ENCODE measurements at places on chromosomes 5 and 9.

GRCh38 chr9:106964329-106964728, 101.4 kb downstream of the ZNF462 start:
- H3K27me3 ChIP-seq, result no peaks in the 10 kb centered on the region
- H3K4me1 ChIP-seq, result no peaks in the 10 kb centered on the region
- no peak for DNase-seq
- no peaks in the 10 kb centered on the region for H3K36me3 ChIP-seq

GRCh38 chr9:37969130-37969529, 65.2 kb upstream of the SLC25A51 start:
- peak; percentile 66 for DNase-seq
- H3K4me1 ChIP-seq, result peaks cover 28% of the 10 kb centered on the region
- H3K27me3 ChIP-seq, result no peaks in the 10 kb centered on the region
- peak overlapping the region; percentile 60 for H3K27ac ChIP-seq

DNA sequence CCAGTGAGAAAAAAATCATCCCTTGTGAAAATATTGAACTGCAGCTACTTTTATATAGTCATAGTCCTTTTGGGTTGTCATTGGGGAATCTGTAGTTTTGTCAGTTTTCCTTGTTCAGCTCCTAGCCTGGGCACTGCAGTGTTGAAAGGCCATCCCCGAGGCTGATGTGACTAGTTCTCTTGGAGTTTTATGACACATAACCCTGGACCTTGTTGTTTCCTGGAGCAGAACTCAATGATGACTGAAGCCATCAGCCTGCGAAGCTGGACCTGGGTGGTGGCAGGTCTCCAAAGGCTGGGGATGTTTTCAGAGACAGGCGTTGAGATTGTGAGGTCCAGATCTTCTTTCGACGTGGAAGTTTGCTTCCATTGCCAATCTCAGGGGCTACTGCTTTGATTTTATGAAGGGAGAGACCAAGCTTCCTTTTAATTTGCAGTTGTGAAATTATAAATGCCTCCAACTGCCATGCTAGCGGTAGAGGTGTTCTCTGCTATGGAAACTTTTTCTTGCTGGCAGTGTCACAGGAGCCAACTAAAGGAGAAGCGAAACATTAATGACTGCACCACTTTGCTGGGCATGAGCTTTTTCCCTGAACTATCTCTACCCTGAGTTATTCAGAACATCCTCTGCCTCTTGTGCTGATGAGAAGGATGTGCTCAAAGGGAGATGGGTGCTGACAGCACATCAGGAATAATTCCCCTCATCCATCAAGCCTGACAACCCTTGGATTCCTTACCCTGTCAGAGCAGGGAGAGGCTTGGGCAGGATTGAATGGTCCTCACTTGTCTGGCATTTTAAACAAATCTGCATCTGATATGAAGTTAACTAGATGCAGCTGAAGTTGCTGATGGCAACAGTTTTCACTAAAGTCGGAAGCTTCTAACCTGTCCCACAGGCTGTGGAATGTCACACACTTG, 209.6 kb downstream of the MAST4 start:
- DNase-seq, result no peak
- no peaks in the 10 kb centered on the region for H3K27me3 ChIP-seq
- no peak overlapping the region for H3K27ac ChIP-seq
- no peak overlapping the region for H3K4me3 ChIP-seq
- H3K4me1 ChIP-seq, result no peaks in the 10 kb centered on the region
- no peaks in the 10 kb centered on the region for H3K36me3 ChIP-seq

GRCh38 chr5:141003791-141004611, 37.7 kb downstream of the PCDHAC2 start:
- no peak overlapping the region for H3K27ac ChIP-seq
- peaks cover 2% of the 10 kb centered on the region for H3K4me1 ChIP-seq
- H3K27me3 ChIP-seq, result no peaks in the 10 kb centered on the region
- no peak overlapping the region for H3K4me3 ChIP-seq

GRCh38 chr9:13755551-13755950, 476.1 kb upstream of the MPDZ start:
- H3K36me3 ChIP-seq, result no peaks in the 10 kb centered on the region
- H3K4me1 ChIP-seq, result peaks cover under 1% of the 10 kb centered on the region
- H3K4me3 ChIP-seq, result no peak overlapping the region
- no peak for DNase-seq
- no peak overlapping the region for H3K27ac ChIP-seq

- no peak overlapping the region for H3K27ac ChIP-seq
- DNase-seq, result no peak
- H3K4me1 ChIP-seq, result no peaks in the 10 kb centered on the region
- no peak overlapping the region for H3K4me3 ChIP-seq
- peaks cover 13% of the 10 kb centered on the region for H3K27me3 ChIP-seq
Measured at GRCh38 chr9:114499941-114500696, 5.2 kb downstream of the WHRN start.

DNA sequence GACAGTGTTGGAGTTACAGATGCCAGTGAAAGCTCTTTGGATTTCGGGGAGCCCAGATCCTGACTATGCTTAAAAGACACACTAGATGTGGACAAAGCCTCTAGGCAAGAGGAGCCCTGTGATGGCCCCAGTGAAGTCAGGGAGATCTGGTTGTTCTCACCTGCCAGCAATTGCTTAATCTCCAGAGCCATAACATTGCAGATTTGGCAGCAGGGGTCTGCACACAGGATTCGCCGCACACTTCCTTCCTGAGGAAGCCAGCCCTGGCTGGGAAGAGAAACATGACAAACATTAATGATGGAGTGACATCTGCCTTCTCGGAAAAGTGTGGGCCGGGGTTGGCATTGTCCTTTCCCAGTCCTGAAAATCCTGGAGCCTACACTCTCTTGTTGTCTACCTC, 65.2 kb upstream of the PHF24 start:
- H3K27me3 ChIP-seq, result peaks cover 19% of the 10 kb centered on the region
- DNase-seq, result no peak
- H3K36me3 ChIP-seq, result no peaks in the 10 kb centered on the region
- H3K4me3 ChIP-seq, result no peak overlapping the region
- no peaks in the 10 kb centered on the region for H3K4me1 ChIP-seq

- H3K4me1 ChIP-seq, result no peaks in the 10 kb centered on the region
- no peak overlapping the region for H3K27ac ChIP-seq
- DNase-seq, result no peak
- H3K36me3 ChIP-seq, result no peaks in the 10 kb centered on the region
- H3K27me3 ChIP-seq, result no peaks in the 10 kb centered on the region
- no peak overlapping the region for H3K4me3 ChIP-seq
Measured at GRCh38 chr5:180436275-180436674, 57.9 kb upstream of the CNOT6 start.

DNA sequence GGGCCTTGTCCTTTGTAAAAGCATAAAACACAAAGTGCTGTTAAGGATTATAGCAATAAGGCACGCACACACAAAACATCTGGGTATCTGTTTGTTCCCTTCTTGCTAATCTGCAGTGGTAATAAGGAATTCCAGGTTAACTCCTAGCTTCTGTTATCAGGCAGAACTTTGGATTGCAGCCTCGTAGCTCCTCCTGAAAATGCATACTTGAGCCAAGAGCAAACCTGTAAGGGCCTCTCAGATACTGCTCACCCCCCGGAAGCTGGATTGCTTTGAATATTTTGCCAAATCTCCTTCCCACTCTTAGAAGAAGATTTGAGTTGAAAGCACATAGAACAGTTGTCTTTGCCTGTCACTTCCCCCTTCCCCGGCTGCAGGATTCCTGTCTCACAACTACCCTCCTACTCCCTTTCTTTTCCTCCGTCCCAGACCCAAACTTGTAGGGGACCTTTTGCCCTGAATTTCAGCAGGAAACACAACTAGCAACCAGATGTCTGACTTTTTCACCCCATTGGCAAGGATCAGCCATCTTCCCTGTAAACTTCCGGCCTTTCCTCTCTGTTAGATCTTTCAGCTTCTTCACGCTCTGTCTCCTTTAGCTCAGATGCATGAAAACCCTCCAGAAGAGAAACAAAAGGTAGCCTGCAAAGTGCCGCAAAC, 28.2 kb upstream of the SMAD5 start:
- H3K27ac ChIP-seq, result no peak overlapping the region
- DNase-seq, result no peak
- no peaks in the 10 kb centered on the region for H3K36me3 ChIP-seq
- H3K27me3 ChIP-seq, result no peaks in the 10 kb centered on the region

GRCh38 chr9:104856413-104856941, 71.5 kb downstream of the ABCA1 start:
- H3K27ac ChIP-seq, result no peak overlapping the region
- H3K36me3 ChIP-seq, result no peaks in the 10 kb centered on the region
- peak; percentile 39 for DNase-seq
- H3K27me3 ChIP-seq, result no peaks in the 10 kb centered on the region

- H3K4me3 ChIP-seq, result no peak overlapping the region
- H3K4me1 ChIP-seq, result peaks cover 2% of the 10 kb centered on the region
- no peak for DNase-seq
Measured at GRCh38 chr9:107929443-107929842, 439.9 kb upstream of the KLF4 start.

DNA sequence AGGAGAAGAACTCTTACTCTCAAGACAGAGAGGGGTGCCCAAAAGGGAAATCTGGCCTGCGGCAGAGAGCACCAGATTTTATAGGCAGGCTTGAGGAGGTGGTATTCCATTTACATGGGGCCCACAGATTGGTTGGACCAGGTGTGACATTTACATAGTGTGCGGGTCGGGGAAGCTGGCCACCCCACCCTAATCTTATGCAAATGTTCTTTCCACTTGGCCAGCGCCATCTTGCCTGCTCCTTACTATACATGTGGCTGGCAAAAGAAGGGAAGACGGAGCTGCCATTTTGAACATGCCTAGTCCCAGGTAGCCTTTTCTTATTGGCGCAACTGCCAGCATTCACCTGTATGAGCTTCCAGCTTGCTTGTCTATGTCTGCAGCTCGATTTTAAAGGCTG, 34.8 kb downstream of the PLEKHG4B start:
- H3K27ac ChIP-seq, result no peak overlapping the region
- no peaks in the 10 kb centered on the region for H3K4me1 ChIP-seq
- DNase-seq, result no peak
- H3K36me3 ChIP-seq, result no peaks in the 10 kb centered on the region

DNA sequence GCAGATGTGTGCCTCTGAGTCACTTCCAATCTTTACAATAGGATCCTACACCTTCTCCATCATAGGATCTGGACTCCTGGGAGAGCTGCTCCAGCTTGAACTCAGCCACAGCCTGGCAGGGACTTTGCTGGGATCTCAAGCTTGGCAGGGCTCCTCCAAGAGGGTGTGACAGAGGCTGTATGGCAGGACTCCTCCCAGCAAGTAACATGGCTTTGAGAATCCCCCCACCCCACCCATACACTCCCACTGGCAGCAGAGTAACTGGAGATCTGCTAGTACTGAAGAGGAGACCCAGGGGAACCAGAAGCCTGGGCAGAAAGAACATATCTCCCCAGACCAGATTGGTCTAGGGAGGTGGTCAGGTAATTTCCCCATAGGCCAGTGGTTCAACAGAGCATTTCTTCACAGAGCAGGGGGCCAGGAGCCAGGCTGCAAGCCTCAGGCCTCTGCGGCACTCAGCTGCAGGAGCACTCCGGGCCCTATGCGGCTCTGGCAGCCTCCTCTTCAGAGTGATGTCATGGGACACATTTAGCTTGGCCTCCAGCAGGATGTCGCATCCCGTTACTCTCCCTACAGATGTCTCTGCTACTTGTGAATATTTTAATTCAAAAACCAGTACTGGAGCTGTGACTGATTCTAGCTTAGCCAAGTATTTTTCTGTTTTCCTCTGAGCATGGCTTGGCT, 1.7 kb upstream of the ACSL6 start:
- H3K4me3 ChIP-seq, result no peak overlapping the region
- H3K4me1 ChIP-seq, result no peaks in the 10 kb centered on the region
- peaks cover 37% of the 10 kb centered on the region for H3K27me3 ChIP-seq
- DNase-seq, result no peak

GRCh38 chr5:44987026-44987425, 178.3 kb downstream of the MRPS30 start:
- H3K36me3 ChIP-seq, result no peaks in the 10 kb centered on the region
- no peak for DNase-seq
- H3K4me1 ChIP-seq, result no peaks in the 10 kb centered on the region
- H3K4me3 ChIP-seq, result no peak overlapping the region
- no peaks in the 10 kb centered on the region for H3K27me3 ChIP-seq
- H3K27ac ChIP-seq, result no peak overlapping the region

DNA sequence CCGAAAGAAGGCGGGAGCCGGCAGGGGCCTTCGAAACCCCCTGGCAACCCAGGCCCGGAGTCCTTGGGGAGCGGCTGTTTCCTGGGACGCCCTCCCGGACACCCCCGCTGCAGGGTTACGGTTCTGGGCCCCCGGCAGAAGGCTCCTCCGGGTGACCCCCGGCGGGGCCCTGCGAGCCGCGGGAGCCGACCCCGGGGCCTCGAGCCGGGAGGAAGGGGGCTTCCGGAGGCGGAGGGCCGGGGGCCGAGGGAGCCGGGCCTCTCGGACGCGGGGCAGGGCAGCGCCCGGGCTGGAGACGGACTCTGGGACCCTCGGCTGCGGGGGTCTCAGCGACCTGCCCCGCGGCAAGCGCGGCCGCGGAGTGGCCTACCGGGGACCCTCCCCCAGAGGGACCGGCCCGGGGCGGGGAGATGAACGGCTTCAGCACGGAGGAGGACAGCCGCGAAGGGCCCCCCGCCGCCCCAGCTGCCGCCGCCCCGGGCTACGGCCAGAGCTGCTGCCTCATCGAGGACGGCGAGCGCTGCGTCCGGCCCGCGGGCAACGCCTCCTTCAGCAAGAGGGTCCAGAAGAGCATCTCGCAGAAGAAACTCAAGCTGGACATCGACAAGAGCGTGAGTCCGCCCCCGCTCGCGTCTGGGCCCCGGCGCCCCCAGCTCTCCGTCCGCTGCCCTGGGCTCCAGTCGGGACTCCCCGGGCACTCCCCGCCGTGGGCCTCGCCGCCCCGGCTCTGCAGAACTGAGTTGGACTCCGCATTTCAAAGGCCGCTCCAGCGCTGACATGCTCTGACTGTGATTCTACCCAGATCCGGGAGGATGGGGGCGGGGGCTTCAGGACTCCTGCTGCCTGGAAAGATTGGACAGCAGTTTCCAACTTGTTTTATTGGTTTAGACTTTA, 645 bp downstream of the SAP30L start:
- H3K4me1 ChIP-seq, result peaks cover 2% of the 10 kb centered on the region
- peak; percentile 77 for DNase-seq
- H3K4me3 ChIP-seq, result peak overlapping the region; percentile 77
- H3K36me3 ChIP-seq, result no peaks in the 10 kb centered on the region
- H3K27ac ChIP-seq, result peak overlapping the region; percentile 47

GRCh38 chr9:131872006-131872405, 132.1 kb upstream of the RAPGEF1 start:
- no peak for DNase-seq
- H3K4me3 ChIP-seq, result no peak overlapping the region
- H3K36me3 ChIP-seq, result no peaks in the 10 kb centered on the region

- no peak overlapping the region for H3K4me3 ChIP-seq
- H3K36me3 ChIP-seq, result no peaks in the 10 kb centered on the region
- H3K27me3 ChIP-seq, result no peaks in the 10 kb centered on the region
- no peak overlapping the region for H3K27ac ChIP-seq
- H3K4me1 ChIP-seq, result no peaks in the 10 kb centered on the region
Measured at GRCh38 chr9:96158909-96159575, 142.9 kb downstream of the HSD17B3 start.

- no peaks in the 10 kb centered on the region for H3K4me1 ChIP-seq
- H3K27ac ChIP-seq, result no peak overlapping the region
- H3K36me3 ChIP-seq, result no peaks in the 10 kb centered on the region
- DNase-seq, result peak; percentile 54
- no peak overlapping the region for H3K4me3 ChIP-seq
Measured at GRCh38 chr5:59798862-59799667, 94.5 kb downstream of the PDE4D start.
